ENCODE measurements at places on chromosomes 3 and 15.
A peak's percentile ranks its signal among the peaks of the same experiment; 100 is the strongest.

DNA sequence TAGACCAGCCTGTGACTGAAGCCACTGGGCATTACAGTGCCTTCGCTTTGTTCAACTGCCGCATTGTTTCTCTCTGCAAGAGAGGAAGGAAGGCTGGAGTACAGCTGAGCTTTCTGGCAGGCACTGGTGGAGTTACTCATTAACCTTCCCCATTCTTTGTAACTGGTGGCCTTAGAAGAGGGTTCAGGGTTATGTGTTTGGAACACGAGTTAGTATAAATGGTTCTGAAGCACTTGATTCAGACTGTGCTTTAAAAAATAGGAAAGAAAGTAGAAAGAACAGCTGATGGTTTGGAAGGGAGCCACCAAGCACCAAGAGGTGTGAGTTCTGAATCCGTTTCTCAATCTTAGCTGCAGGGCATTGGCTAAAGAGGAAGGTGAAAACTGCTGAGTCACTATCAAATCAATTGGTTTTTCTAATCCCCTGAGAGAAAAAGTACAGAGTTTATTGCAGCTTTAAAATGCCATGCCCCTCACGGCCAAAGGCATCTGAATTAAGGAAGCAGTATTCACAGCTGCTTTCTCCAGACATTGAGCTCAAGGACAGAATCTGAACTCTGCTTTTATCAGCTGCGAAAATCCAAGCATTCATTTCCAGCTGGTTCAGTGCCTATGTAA is 3.6 kb downstream of the HGD start:
- peak; percentile 60 for DNase-seq

DNA sequence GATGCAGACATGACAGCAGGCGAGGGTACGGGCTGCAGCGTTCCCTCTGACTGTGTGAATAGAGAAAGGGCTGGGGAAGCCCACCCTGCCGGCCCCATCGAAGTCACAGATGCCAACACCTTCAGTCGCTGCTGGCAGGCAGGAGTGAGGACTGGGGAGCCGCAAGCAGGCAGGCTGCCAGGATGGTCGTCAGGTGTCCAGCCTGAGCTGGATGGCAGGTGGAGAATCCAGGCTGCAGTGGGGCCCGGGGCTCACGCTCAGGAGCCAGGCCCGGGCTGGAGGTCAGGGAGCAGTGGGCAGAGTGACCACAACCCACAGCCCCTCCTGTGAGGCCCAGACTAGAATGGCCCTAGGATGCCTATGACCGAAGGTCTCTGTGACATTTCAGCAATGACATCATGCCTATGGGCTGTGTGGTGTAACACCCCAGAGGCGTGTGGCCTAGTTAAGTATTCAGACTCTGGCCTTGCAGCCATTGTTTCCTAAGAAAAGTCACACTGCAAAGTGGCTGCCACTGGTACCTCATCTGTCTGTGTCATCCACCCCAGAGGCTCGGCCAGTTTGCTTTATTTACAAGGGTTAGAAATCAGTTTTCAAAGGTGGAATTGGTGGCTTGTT is 15.7 kb downstream of the PRR23E start:
- DNase-seq = no peak

- DNase-seq = no peak
Measured at GRCh38 chr15:45759936-45760335, 125.1 kb downstream of the SQOR start.

- DNase-seq = no peak
Measured at GRCh38 chr3:195453236-195453635, 10.4 kb upstream of the ACAP2 start.

DNA sequence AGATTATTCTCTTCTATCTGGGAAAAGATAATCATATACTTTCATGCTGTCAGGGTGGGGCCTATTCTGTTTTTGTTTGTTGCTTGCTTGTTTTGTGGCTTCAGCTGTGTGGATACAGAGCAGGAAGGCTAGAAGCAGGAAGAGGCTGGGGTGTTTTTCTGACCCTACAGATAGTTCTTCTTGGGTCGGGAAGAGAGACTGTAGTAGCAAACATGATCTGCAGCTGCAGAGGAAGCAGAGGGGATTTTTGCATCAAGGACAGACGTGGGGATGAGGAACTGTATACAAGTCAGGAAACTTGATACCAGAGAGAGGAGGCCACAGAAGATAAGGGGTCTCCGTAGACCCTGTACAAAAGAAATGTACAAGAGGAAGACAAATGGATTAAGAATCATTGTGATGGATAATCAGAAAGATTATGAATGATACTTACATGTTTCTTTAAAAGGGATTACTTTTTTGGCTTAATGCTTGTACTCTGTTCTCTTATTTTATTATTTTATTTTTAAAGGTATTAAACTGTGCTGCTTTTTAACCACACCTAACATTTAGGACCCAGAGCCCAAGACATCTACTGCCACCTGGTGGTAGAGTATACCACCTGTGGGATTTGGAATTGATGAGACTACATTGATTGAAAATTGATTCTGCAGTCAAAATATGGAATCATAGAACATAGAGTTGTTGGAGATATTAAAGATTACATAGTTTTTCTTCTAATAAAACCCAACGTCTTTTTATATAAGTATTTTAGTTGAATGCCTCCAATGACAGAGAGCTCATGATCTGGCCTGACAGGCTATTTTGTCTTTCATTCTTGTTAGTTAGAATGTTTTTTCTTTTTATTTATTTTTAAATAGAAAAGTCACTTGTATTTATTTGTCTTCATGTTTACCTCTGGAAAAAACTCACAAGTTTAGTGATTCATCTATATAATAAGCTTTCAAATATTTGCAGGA is 87.3 kb upstream of the ROPN1 start:
- DNase-seq = no peak

DNA sequence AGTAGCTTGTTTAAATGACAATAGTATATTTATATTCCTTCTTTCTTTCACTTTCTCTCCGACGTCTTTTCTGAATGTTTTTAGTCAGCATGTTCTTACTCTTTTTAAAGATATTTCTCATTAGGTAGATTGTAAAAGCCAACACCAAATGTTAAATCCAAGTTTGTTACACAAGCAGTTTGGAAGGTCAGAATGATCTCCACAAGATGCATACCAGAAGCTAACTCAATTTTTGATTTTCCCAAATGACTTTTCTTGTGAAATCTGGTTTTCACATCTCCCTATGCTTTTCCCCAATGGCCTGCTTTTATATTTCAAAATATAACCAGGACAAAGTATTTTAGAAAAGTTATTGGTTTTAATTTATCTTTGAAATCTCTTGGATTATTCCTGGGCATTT is 49.7 kb upstream of the TPRG1 start:
- DNase-seq = no peak

GRCh38 chr3:99579246-99579645 is 59.1 kb upstream of the COL8A1 start:
- DNase-seq = no peak

GRCh38 chr15:68620721-68621527 is 42.1 kb downstream of the CORO2B start:
- no peak for DNase-seq

- DNase-seq = no peak
Measured at GRCh38 chr3:195753581-195753980, 32.8 kb downstream of the MUC20 start.

DNA sequence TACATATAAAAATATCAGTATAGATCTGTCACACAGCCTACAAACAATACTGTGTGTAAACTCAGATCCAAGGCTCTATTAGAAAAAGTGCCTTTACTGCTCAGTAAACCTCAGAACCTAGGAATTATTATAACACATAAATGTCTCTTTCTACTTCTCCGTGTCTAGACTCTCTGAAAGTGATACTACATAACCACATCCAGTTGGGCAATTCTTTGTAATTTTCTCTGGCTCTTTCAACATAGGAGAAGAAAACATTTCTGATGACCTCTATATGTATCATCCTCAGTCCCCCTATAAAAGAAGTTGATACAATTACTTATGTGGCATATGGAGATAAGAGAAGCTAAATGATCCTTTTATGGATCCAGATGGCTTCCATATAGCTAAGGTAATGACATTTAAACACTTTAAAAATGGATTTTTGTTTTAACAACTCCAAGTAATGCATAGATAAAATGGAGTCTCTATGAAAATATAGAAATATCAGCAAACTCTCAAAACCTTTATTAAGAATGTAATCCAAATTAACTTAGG is 104.5 kb downstream of the LSAMP start:
- no peak for DNase-seq

GRCh38 chr15:67146875-67147381 is 81.5 kb downstream of the SMAD3 start:
- peak; percentile 87 for DNase-seq

DNA sequence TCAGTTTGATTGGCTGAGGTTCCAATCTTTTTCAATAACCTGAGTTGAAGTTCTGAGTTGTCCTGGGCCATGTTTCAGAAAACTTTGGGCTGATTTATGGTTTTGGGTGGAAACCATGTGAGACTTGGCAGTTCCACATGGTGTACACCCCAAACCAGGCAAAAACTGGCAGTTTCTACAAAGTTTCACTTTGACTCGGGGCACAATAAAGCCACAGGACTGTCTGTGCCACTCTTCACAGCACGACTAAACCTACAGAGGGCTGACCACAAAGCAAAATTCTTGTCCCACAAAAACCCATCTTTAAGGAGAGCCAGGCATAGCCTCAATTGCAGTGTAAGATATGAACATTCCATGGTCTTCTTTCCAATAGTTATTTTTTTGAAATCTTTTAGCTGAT is 155.0 kb downstream of the DUT start:
- no peak for DNase-seq

- no peak for DNase-seq
Measured at GRCh38 chr3:17011728-17012338, 127.1 kb downstream of the PLCL2 start.

- no peak for DNase-seq
Measured at GRCh38 chr3:72345237-72345878, 502.9 kb downstream of the SHQ1 start.

- no peak for DNase-seq
Measured at GRCh38 chr3:108661699-108662098, 72.2 kb downstream of the DZIP3 start.

GRCh38 chr3:45683417-45684326 is 5.5 kb upstream of the SACM1L start:
- DNase-seq = no peak

- no peak for DNase-seq
Measured at GRCh38 chr3:56291953-56292352, 176.3 kb downstream of the ERC2 start.

DNA sequence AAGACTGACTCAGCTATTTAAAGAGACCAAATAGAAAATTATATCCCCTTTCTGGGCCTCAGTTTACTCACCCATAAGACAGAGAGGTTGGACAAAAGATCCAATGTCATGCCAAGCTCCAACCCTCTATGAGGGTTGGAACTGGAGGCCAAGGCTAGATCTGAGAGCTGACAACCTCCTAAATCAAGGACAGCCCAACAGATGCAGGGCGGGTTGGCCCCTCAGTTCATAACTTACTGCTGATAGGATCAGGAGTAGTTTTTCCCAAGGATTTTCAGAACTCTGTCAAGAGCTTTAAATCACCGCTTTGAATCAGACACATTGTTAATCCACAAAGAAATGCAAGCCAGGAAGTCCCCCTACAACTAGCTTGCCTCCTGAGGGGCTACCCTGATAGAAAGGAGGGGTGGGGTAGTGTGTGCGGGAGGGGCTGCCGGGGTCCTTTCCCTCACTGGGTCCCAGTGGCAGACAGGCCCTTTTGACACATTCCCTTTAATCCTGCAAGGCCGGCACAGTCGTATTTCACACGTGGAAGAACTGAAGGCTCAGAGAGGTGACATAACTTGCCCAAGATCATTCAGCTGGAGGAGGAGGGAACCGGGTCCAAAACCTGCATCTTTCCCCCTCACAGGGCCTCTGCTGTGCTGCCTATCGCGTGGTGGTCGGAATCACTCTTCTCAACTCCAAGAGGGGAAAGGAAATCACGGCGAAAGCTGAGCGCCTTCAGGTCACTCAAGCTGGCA is 21.4 kb downstream of the BMF start:
- DNase-seq = no peak

- DNase-seq = no peak
Measured at GRCh38 chr3:79097964-79098660, 669.7 kb downstream of the ROBO1 start.

DNA sequence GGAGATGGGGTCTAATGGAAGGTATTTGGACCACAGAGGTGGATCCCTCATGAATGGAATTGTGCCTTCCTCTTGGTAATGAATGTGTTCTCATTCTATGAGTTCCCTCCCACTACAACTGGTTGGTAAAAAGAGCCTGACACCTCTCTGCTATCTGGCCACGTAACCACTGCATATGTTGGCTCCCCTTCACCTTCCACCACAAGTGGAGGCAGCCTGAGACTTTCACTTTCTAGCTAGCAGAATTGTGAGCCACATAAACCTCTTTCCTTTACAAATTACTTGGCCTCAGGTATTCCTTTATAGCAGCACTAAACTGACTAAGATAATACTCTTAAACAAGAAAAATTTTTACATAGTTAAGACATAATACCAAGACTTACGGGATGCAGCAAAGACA is 155.3 kb downstream of the NR1I2 start:
- DNase-seq = no peak

GRCh38 chr3:157531301-157531660 is 28.1 kb upstream of the VEPH1 start:
- DNase-seq = no peak

DNA sequence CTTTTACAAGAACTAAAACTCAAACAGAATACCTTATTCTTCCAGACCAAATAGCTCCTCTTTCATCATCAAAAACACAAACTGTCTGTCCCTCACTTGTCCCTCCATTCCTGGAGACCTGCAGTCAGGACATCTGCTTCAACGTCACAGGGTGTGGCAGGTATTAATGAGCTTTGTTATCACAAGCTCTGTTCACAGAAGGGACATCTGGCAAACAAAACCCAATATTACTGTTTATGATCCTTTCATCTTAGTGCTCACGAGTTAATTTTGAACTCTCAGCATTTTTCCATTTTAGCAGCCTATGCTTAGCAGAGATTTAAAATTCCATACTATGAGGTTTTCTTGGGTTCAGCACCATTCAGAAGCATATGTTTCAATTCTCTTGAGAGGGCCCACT is 32.9 kb downstream of the AP3S2 start:
- DNase-seq = peak; percentile 49

DNA sequence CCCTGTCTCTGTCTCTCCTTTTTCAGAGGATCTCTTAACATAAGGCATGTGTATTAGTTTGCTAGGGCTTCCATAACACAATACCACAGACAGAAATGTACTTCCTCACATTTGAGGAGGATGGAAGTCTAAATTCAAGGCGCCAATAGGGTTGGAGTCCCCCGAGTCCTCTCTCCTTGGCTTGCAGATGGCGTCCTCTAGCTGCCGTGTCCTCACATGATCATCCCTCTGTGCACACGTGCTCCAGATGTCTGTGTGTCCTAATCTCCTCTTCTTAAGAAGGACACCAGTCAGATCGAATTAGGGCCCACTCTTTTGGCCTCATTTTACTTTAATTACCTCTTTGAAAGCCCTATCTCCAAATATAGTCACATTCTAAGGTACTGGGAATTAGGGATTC is 23.0 kb upstream of the BFSP2 start:
- no peak for DNase-seq

All from Caco-2 (cell line).